ENCODE measurements at places on chromosomes 7 and 10.
A peak's percentile ranks its signal among the peaks of the same experiment; 100 is the strongest.

GRCh38 chr10:87845624-87845998, 17.7 kb downstream of the KLLN start:
- DNase-seq, result no peak

GRCh38 chr10:33739031-33739430, 404.6 kb upstream of the NRP1 start:
- DNase-seq, result no peak

DNA sequence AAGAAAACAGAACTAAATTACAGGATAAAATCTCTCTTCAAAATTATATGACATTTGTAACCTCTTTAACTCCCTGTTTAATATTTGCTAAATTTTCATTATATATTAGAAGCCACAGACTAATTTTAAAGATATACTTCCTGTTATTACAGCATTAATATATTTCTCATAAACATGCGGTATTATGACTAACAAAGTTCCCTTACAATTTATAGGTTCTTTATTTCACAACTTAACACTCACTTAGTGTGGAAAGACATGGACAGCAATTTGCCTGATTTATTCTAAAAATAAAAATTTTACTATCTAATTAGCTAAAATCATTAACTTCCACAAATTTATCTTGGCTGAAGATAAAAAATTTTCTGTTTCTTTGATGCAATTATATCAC, 29.0 kb downstream of the CTNNA3 start:
- no peak for DNase-seq

GRCh38 chr7:24464861-24465260, 108.4 kb upstream of the PALS2 start:
- no peak for DNase-seq

- no peak for DNase-seq
Observed at GRCh38 chr10:4208499-4208898, 423.5 kb upstream of the KLF6 start.

- DNase-seq, result no peak
Observed at GRCh38 chr7:1542841-1543747, 12.6 kb downstream of the MAFK start.

- peak; percentile 40 for DNase-seq
Observed at GRCh38 chr10:25226775-25227682, 52.2 kb downstream of the GPR158 start.

DNA sequence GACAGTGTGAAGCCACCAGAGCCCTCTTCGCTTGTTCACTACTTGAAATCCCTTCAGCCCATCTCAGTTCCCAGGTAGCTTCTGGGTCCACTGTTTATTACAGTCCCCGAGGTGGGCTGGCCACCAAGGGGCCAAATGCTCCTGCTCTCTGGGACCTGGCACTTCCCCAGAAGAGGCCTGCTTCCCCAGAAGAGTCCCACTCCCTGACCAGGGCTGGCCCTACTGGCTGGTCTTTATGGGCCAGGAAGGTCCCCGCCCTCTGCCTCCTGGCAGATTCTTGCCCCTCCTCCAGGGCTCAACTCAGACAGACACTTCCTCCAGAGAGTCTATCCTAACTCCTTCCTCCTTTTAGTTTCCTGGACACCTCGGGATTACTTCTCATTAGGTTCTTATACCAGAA, 70.7 kb upstream of the LRRC18 start:
- DNase-seq, result no peak

- no peak for DNase-seq
Observed at GRCh38 chr7:109376576-109376975, 806.9 kb downstream of the DNAJB9 start.

GRCh38 chr10:42690449-42691360, 52.3 kb upstream of the ZNF33B start:
- DNase-seq, result peak; percentile 29

DNA sequence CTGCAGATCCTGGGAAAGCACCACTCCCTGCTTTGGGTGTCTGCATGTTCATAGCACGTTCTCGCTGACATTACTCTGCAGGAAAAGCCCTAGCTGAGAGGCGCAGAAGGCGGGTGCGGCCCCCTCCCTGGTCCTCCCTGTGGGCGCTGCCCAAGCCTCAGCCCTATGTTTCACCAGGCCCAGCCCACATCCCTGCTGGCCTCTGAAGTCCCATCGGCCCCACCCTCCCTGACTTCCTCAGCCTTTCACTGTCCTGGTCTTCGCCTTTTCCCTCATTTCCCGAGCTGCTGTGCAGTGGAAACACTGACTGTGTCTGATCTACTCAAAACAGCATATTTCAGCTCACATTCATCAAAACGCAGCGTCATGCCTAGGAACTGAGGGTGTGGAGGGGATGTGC, 36.3 kb upstream of the DIP2C start:
- no peak for DNase-seq

- DNase-seq, result no peak
Observed at GRCh38 chr7:101729241-101729883, 88.1 kb upstream of the CUX1 start.

DNA sequence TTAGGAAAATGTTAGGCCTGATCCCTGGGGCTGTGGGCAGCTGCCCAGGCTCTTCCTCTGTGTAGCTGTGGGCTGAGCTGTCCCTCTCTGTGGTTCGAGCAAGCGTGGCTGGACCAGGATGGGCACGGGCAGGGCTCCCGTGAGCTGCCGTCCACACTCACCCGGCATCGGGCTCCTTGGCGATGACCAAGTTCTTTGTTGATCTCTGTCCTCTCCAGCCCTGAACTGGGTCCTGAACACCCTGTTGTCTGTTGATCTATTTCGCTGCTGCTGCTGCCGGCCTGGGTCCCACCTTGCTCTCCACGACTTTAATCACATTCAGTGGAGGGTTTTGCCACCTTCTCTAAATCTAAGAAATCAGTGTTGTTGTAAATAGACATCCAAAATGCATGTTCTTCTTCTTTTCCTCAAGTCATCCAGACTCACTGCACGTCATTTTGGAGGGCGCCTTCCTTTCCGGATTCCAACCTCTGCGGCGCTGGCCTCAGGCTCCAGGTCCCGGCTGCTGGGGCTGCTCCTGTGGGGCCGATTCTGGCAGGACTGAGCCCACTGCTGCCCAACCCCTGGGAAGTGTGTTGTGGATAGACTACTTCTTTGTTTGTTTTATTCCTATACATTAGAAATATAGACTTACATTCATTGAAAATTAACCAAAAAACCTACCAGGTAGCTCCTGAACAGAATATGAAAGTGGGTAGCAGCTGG, 100.6 kb downstream of the DYNC2I1 start:
- no peak for DNase-seq

DNA sequence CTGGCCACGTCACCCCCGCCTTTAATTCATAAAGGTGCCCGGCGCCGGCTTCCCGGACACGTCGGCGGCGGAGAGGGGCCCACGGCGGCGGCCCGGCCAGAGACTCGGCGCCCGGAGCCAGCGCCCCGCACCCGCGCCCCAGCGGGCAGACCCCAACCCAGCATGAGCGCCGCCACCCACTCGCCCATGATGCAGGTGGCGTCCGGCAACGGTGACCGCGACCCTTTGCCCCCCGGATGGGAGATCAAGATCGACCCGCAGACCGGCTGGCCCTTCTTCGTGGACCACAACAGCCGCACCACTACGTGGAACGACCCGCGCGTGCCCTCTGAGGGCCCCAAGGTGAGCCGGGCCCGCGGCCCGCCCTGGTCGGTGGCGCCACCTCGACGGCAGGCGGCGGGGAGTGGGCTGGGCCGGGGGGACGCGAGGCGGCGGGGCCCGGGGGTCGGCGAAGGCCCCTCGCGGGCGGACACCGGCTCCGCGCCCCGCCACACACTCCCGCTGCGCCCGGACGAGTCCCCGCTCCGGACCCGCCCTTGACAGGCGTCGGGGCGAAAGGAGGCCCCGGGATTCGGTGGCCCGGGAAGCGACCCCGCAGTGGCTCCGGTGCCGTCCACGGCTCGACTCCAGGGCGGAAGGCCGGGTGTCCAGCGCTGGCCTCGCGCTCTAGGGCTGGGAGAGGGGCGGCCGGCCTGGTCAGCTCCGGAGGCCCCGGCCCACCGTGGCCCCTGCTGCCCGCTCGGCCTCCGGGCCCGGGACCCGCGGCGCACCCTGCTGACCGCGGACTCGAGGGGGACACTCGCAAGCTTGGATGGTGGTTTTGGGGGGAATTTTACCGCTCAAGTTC, 557 bp downstream of the BAG3 start:
- no peak for DNase-seq

GRCh38 chr7:40907286-40907685, 772.5 kb downstream of the SUGCT start:
- DNase-seq, result no peak

DNA sequence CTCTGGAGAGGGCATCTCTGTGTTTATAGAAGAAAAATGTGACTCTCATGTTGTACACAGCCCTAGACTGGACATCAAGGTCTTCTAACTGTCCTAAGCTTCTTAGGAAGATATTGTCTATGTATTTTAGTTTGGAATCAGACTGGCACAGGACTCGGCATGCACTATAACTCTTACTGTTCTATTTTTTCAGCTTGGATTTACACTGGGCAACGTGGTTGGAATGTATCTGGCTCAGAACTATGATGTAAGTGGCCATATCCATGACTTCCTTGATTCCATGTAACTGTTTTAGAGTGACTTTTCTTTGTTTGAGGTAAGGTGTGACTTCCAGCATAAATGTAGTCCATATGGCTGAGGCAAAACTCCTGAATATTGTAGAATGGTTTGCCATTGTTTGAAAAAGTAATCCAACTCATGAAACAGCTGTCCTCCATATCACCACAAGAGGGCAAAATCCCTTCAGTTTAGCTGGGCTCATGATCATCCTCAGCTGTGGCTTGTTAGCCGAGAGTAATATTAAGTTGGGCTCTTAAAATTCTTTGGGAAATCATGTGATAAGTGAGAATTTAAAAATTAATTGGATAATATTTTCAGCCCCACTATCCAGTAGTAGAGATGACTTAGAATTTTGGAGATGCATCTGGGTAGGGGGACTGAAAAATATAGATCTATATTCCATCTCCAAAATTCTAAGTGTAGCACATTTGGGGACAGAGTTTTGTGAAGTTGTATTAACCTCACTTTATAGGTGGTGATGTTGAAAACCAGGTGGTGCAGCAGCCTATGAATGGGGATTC, 10.4 kb downstream of the STMP1 start:
- peak; percentile 46 for DNase-seq

DNA sequence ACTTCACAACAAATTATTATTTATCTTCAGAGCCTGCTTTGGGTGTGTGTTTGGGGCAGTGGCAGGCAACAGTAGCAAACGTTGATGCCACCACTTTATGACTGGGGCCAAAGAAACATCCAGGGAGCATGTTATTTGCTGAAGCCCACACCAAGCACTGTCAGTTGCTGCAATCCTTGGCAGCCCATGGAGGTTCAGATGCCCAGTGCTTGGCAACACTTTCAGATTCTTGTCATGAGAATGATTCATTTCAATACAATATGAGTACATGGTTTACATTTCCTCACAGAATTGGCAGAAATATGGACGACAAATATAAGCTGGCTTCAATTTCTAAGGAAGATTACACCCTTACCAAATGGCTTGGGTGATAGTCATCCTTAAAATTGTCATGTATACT, 46.5 kb upstream of the GLI3 start:
- no peak for DNase-seq

DNA sequence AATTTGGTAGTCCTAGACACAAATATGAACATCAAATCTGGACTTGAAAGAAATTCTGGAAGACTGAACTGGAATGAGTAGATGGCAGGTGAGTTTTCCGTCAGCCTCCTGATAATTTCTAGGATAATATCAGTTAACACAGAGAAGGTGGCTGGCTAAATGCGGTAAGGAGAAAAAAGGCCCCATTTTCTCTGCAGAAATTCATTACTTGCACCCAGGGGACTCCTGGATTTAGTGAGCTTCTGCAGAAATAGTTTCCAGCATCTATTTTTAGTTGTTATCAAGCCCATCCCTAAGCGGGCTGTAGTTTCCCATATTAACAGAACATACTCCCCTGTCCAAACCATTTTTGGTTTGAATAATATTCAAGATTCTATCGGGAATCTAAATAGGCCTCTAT, 181.9 kb upstream of the TCERG1L start:
- DNase-seq, result no peak

- DNase-seq, result no peak
Observed at GRCh38 chr10:34584164-34584563, 230.9 kb downstream of the PARD3 start.

GRCh38 chr7:114865564-114865963, 56.3 kb upstream of the MDFIC start:
- DNase-seq, result no peak

DNA sequence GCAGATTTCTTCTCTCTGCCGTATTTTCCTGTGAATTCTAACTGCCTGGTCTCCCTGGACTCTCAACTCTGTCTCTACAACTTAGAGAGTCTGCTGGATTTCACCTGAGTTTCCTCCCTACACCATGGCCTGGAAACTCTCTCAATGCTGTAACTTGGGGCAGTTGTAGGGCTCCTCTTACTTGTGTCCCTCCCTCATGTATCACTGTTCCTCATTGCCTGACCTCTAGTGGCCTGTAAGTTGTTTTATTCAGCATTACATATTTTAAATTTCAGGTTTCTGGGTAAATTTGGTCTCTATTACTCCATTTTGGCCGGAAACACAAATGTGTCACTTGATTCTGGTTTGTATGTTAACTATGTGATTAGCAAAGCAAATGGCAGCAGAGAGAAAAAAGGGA, 70.9 kb downstream of the DYNC1I1 start:
- no peak for DNase-seq

DNA sequence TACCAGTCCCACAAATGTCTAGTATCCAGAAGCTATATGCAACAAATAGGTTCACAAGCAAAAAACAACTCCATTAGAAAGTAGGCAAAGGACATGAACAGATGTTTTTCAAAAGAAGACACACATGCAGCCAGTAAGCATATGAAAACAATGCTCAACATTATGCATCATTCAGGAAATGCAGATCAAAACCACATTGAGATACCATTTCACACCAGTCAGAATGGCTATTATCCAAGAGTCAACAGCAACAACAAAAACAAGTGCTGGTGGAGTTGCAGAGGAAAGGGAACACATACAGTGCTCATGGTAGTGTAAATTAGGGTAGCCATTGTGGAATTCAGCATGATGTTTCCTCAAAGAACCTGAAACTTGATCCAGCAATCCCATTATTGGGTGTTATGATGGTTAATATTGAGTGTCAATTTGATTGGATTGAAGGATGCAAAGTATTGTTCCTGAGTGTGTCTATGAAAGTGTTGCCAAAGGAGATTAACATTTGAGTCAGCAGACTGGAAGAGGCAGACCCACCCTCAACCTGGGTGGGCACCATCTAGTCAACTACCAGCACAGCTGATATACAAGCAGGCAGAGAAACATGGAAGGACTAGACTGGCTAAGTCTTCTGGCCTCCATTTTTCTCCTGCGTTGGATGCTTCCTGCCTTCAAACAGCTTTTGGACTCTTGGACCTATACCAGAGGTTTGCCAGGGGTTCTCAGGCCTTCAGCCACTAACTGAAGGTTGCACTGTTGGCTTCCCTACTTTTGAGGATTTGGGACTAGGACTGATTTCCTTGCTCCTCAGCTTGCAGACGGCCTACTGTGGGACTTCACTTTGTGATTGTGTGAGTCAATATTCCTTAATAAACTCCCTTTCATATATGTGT, 218.4 kb upstream of the SEMA3D start:
- no peak for DNase-seq

DNA sequence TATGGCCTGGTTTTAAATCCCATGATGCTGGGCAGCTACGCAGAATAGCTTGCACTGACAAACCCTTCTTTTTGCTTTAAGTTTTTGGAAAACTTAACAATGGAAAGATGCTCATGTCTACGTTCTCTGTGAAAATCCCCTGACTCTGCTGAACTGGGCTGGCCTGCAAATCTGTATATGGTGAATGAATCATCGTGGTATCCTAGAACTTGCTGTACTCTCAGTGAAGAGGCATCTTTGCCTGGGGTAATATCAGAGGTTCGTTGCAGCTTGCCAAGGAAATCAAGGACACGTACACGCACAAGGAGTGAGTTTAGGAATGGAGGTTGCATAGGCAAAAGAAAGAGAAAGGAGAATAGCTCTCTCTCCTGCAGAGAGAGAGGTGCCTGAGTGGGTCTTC, 382.0 kb upstream of the ADARB2 start:
- DNase-seq, result no peak
